NCI-H1417 (cell line): ENCODE measurements at places on chromosomes 6 and 20.

- DNase-seq: no peak
These were observed 69.4 kb downstream of the PRND start for GRCh38 chr20:4791121-4791520.

- DNase-seq: no peak
These were observed 82.2 kb downstream of the FHL5 start for GRCh38 chr6:96645106-96645505.

- no peak for DNase-seq
These were observed 119.7 kb upstream of the SLC2A12 start for GRCh38 chr6:134172020-134172705.

DNA sequence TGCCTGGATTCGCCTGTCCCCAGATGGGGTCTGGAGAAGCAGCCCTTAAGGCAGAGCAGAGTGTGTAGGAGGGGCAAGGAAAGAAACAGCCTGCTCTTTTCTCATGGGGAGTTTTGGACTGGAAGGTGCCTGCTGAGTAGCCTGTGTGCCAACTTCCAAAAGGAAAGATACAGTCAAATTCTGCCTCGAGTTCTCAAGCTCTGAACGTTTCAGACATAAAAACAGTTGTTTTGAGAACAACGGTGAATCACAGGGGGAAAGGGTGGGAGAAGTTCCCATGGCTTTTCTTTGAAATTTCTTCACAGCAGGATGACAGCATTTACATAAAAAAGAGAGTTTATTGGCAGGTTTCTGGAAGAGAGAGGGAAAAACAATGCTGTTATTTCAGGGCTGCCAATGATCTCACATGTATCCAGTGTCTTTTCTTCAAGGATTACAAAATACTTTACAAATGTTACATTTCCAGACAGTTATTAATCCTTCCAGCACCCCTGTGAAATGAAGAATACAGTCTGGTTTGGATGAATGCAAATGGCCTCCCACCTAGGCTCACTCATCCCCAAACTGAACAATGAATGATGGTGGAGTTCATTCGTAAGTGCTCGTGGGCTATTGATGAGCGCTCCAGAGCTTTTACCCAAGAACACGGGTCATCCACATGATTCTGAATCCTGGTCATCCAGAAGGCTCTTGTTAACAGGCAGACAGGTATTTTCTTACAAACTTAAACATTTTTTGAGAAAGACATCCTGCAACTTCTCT is 33.8 kb upstream of the ECI2 start:
- DNase-seq: no peak

DNA sequence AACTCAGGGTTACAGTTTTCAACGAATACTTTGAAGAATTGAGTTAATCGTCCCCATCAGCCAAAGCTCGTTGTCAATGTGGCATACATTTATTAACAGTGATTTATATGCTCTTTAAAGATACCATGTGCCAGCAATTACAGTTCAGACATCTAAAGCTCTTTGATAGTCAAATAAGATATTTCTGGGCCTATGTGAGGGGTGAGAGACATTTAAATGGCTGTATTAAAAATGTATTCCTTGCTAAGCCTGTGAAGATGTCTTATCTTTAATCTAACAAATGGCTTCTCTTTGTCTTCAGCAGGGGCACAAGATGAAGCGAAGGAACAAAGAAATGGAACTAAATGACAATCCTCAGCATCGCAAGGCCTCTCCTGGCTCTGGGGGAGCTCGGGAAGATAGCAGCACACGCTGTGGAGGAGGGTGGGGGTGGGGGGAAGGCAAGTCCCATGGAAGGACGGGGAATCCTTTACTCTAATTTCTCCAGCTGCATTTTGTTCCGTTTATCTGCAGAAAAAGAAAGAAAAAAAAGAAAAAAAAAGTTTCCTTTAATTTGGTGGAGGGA is 523.6 kb downstream of the KIF16B start:
- DNase-seq: no peak

- no peak for DNase-seq
These were observed at the start of gene CCN5 for GRCh38 chr20:44714701-44715498. CCN5 (plus strand) TSS chr20:44715369; CDS start chr20:44715391, 22 bp downstream.

DNA sequence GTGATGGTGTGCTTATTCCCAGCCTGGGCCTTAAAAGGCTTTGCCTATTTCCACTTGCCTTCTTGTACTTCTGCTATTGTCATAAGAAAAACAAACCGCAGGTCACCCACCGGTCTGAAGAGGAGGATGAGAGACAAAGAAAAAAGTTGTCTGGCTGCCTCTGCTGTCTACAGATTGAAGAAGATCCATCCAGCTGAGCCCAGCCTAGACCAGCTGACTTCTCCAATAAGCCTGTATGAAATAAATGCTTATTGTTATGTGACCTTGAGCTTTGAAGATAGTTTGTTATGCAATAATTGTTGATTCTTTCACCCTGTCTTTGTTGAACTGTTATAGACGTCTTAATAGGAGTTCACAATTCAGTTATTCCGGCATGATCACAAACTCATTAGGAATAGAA is 223.8 kb upstream of the PRSS16 start:
- no peak for DNase-seq

DNA sequence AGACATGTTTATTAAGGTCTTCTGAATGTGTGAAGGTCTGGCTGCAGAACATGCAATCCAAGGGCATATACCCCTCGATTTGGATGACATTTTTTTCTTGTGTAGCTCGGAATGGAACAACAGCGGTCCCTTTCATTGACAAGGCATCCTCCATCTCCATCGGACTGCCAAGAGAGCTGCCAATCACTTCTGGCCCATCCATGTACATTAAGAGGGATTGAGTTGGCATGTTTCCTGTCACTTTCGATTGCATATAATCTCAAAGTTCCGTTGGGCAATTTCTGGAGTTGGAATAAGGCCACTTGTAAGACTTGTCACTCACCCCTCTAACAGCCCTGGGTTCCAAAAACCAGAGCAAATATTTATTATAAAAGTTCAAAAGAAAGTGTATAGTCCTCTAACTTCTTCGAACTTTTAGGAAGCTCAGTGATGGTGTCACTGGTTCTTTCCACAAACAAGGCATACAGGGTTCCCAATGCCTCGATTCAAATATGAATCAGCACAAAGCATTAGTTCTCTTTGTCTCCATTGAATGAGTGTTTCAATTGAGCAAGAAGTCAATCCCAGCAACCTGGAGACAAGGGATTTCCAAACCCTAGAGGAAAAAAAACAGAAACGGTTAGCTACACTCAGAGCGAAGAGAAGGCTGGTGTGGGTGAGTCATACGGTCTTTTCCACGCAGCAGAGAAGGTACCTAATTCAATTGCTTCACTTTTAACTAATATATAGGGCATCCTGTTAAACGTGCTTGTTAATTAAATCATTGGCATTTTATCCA is 10.9 kb downstream of the ZNF217 start:
- DNase-seq: no peak

GRCh38 chr6:9875605-9876353 is 539.1 kb downstream of the TFAP2A start:
- no peak for DNase-seq

GRCh38 chr6:161273274-161273751 is 548 bp downstream of the AGPAT4 start:
- no peak for DNase-seq
